ENCODE measurements at places on chromosomes 3 and 15. TPM values are rescaled to one million over a fixed set of nuclear protein-coding genes. Genes with fewer than 3 reads are reported as not detected.
A peak's percentile ranks its signal among the peaks of the same experiment; 100 is the strongest.

DNA sequence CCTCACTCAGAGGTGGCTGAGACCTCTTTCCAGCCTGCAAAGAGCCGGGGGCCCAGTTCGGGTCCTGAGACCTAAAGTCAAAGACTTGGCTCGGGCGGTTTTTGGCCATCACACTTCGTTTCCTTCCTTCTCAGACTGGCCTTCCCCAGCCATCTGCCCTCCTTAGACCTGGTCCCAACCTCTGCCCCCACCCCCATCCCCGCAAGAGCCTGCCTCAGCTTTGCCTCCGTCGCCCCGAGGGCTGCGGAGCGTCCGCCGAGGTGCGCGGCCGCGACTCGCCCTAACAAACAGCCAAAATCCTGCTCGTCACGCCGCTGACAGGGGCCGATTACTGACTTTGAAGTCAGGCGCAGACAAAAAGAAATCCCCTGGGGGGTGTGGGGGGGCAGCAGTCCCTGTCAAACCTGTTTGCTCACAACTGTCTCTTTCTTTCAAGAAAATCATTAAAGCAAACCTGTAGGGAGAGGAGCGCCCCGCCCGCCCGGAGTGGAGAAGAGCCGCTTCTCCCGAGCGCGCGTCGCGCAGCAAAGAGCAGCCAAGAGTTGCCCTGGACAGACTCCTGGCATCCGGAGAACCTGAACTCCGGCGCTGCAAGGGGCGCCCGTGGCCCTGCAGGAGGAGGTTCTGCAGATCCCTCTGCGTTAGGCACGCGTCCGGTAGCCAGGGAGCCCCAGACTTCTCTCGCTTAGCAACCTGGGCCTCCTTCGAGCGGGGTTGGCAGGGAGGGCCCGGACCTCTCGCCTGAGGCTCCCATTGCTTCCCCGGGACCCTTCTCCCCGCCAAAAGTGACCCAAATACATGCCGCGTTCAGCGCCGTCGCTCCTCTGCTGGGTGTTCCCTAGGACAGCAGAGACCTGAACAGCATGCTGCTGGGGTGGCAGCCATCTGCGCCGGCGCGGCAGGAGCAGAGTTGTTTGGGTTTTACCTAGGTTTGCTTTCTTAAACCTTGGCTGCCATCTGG is 4.5 kb downstream of the SOX14 start:
- peaks cover 100% of the 10 kb centered on the region for H3K27me3 ChIP-seq
- H3K36me3 ChIP-seq, result no peaks in the 10 kb centered on the region
- H3K4me3 ChIP-seq, result peak overlapping the region; percentile 33
- no peak for DNase-seq

DNA sequence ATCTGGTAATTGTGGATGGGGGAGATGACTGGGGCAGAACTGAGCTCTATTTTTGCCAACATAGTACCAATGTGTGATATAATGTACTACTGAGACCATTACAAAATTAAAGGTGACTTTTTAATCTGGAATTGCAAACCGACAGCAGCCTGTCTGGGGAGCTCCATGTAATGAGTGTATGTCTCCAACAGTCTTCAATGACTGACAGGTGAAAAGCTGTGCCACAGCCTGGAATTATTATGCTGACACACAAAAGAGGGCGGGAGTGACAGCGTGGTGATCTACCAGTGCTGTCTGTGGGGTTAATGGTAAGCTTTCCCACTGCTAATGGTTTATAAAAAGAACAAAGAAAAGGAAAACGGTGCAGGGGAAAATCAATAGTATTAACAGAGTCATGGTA is 143.4 kb downstream of the CLSTN2 start:
- H3K27ac ChIP-seq, result no peak overlapping the region
- H3K4me1 ChIP-seq, result no peaks in the 10 kb centered on the region
- no peaks in the 10 kb centered on the region for H3K36me3 ChIP-seq
- H3K27me3 ChIP-seq, result no peaks in the 10 kb centered on the region
- H3K4me3 ChIP-seq, result no peak overlapping the region

Gene ANKRD34C
- not detected for total RNA-seq

DNA sequence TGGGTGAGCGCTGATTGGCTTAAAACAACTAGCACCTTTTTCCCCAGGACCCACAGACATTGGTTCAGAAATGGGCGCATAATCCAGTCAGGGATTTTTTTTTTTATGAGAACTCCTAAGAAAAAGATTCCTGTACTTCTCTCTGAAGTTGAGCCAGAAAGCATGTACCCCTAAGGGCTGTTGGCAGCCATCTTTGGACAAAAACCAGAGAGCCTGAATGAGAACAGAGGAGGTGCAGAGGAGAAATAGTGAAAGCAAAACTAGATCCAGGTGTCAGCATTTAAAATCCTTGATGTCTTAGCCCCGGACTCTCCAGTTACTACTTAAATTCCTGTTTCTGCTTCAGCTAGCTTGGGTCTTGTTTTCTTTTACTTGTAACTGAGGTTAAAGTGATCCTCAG is 1.9 kb upstream of the SLC27A2 start:
- no peaks in the 10 kb centered on the region for H3K36me3 ChIP-seq
- H3K27ac ChIP-seq, result no peak overlapping the region
- H3K4me3 ChIP-seq, result no peak overlapping the region
- H3K27me3 ChIP-seq, result peaks cover 23% of the 10 kb centered on the region
- DNase-seq, result no peak
- peaks cover 5% of the 10 kb centered on the region for H3K4me1 ChIP-seq

DNA sequence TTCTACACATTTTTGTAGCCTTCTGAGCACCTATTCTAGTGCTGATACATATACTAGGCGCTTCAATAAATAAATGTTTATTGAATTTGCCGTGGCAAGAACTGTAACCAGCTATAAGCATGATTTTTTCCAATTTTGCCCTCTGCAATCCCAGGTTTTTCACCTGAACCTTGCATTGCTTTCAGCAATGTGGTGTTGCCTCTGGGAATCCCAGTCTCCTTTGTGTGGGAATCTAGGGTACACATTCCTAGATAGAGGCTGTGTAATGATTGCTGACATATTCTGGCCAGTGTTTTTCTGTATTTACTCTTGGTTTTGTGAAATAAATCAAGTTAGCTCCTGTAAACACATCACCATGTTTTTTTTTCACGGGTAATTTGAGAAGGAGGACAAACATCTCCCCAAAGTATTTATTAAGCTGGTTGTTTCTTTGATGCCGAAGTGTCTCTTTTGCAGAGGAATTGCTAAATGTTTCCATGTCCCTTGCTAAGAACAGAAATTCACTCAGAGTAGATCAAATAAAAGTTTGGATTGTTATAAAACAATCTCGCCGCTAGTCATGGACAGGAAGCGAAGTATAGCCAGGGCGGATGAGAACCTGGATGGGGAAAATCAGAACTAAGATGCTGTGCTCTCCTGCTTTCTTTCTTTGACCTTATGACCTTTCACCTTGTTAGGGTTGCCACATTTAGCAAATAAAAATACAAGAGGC is 1.2 kb downstream of the CFAP91 start:
- H3K27me3 ChIP-seq, result no peaks in the 10 kb centered on the region
- no peak for DNase-seq
- no peak overlapping the region for H3K4me3 ChIP-seq
- peaks cover 9% of the 10 kb centered on the region for H3K4me1 ChIP-seq

GRCh38 chr15:84001655-84002054 is 233.9 kb upstream of the GOLGA6L4 start:
- H3K36me3 ChIP-seq, result no peaks in the 10 kb centered on the region
- H3K27ac ChIP-seq, result no peak overlapping the region
- no peak overlapping the region for H3K4me3 ChIP-seq
- H3K4me1 ChIP-seq, result no peaks in the 10 kb centered on the region

GRCh38 chr3:79461129-79461792 is 306.5 kb downstream of the ROBO1 start:
- H3K36me3 ChIP-seq, result no peaks in the 10 kb centered on the region
- H3K4me3 ChIP-seq, result no peak overlapping the region
- H3K27ac ChIP-seq, result no peak overlapping the region
- H3K4me1 ChIP-seq, result no peaks in the 10 kb centered on the region

DNA sequence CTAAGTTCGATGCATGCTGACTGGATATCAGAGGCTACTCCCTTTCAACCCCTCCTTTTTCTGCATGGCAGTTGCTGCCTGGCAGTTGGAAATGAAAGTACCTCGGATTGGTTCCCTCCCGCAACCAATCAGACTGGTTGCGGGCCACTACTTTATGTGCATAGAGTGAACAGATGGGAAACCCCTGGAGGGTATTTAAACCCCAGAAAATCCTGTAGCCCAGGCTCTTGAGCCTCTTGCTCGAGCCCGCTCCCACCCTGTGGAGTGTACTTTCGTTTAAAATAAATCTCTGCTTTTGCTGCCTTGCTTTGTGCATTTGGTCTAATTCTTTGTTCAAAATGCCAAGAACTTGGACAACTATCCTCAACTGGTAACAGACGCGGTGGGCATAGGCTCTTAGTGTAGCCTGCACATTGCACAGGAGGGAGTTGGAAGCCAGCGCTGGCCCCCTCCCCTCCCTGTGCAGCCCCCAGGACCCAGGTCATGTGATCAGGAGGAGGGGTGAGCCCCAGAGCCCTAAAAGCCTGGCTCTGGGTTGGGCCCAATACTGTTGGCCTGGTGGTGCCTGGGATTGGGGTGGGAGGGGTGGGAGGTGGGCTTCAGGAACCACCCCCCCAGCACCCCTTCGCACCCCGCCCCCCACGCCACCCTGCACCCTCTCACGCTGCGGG is 26.8 kb downstream of the RHCG start:
- DNase-seq, result peak; percentile 23
- no peak overlapping the region for H3K4me3 ChIP-seq
- H3K36me3 ChIP-seq, result no peaks in the 10 kb centered on the region

- no peak overlapping the region for H3K27ac ChIP-seq
- H3K4me1 ChIP-seq, result no peaks in the 10 kb centered on the region
- H3K36me3 ChIP-seq, result no peaks in the 10 kb centered on the region
- H3K4me3 ChIP-seq, result no peak overlapping the region
Measured at GRCh38 chr3:119745942-119746341, 36.0 kb upstream of the NR1I2 start.

Gene ATP13A3
- 101 TPM for total RNA-seq

- DNase-seq, result no peak
- peak overlapping the region; percentile 82 for H3K27ac ChIP-seq
- H3K4me3 ChIP-seq, result peak overlapping the region; percentile 9
- H3K36me3 ChIP-seq, result no peaks in the 10 kb centered on the region
Measured at GRCh38 chr3:152199102-152199840, 69.5 kb upstream of the MBNL1 start.

- no peak overlapping the region for H3K27ac ChIP-seq
- H3K27me3 ChIP-seq, result no peaks in the 10 kb centered on the region
- no peak for DNase-seq
- no peaks in the 10 kb centered on the region for H3K4me1 ChIP-seq
Measured at GRCh38 chr15:79339588-79340314, 28.8 kb downstream of the TMED3 start.

GRCh38 chr3:14124223-14124614 is 451 bp downstream of the CHCHD4 start:
- H3K36me3 ChIP-seq, result peaks cover 12% of the 10 kb centered on the region
- peak; percentile 85 for DNase-seq
- peak overlapping the region; percentile 98 for H3K27ac ChIP-seq
- H3K4me3 ChIP-seq, result peak overlapping the region; percentile 96
- H3K27me3 ChIP-seq, result no peaks in the 10 kb centered on the region

Gene TRH
- total RNA-seq, result not detected

Gene ITPKA
- 0.67 TPM for total RNA-seq

DNA sequence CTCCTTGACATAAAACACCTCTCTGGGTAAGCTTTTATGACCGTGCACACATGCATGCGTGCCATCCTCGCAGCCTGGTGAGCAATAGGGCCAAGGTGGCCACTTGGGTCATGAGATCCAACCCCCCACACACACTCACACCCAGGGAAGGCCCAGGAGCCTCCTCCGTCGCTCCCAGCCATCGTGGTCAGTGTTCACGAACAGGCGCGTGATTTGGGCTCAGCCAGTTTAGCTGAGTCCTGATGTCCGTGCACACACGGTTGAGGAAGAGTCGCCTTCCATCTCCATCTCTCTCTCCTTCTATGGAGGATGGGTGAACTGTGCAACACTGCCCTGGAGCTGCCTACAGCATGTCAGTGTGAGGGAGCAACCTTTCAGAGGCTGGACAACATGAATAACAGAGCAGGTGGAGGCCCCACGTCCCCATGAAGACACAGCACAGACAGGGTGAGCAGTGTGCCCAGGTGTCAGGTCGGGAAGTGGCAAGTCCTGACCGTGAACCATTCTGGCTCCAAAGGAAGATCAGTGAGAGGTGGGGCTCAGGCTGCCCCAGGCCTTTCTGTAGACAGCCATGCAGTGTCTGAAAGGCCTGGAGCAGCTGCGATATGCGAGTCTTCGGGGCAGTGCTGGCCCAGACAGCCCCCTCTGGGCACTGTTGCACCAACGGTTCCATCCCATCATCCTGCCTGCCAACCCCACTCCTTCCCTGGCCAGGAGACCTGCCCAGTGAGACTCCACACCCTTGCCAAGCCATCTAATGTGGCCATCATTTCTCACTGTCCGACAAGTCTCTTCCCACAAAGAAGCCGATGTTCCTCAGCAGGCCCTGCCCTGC is 253.4 kb downstream of the OCA2 start:
- no peaks in the 10 kb centered on the region for H3K4me1 ChIP-seq
- DNase-seq, result no peak
- H3K4me3 ChIP-seq, result no peak overlapping the region
- H3K27me3 ChIP-seq, result no peaks in the 10 kb centered on the region

DNA sequence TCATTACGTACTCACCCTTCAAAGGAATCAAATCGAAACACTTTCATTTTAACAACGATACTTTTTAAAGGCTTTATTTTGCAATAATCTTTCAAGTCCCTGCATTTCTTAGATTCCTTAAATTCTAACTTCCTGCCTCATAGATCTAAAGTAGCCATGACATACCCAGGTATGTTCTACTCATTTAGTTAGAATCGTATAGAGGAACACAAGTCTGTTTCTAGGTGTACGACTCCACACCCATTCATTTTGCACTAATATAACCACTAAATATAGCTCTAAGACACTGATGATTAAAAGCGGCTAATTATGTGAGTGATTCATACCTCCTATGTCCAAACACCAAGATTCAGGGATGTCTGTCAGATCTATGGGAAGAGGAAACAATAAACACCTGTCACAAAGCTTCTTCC is 1.3 kb downstream of the ATP13A3 start:
- H3K4me1 ChIP-seq, result peaks cover 34% of the 10 kb centered on the region
- no peaks in the 10 kb centered on the region for H3K36me3 ChIP-seq
- peak overlapping the region; percentile 86 for H3K27ac ChIP-seq
- no peak for DNase-seq

Gene EIF4E3
- 38.4 TPM for total RNA-seq

Gene XCR1
- total RNA-seq, result 0.26 TPM

DNA sequence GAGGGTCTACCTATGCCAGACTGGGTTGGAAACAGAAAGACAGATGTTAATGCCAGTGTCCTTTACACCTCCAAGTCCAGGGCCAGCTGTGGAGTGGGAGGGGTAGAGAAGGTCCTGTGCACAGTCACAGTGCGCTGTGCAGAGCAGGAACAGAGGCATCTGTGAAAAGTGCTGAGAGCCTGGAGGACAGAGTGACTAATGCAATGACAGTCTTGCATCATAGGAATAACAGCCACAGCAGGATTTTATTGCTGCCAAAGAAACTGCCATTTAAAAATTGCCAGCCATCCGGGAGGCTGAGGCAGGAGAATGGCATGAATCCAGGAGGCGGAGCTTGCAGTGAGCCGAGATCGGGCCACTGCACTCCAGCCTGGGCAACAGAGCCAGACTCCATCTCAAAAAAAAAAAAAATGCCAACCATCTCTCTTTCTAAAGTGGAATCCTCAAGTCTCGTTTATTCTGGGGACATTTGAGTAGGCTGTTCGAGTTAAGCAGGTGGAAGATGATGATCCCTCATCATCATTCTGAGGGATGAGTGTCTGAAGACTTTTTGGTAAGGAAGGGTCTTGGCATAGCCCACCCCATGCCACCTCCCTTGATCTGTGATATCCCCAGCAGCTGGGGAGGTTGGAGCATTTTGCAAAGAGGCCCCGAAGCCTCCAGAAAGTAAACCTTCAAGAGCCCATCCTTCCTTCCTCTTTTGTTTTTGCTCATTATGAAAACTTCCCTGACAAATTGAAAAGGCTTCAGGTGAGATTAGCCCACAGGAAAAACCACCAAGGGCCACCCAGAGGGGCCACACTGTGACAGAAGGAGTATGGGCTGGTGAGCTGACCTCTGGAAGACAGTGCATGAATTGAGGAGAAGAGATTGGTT is 7.7 kb downstream of the CCR2 start:
- no peak overlapping the region for H3K4me3 ChIP-seq
- H3K36me3 ChIP-seq, result no peaks in the 10 kb centered on the region
